ENCODE measurements at places on chromosomes 13 and 19.

- no peak for DNase-seq
Measured at GRCh38 chr19:531009-531752, 379 bp upstream of the CDC34 start.

DNA sequence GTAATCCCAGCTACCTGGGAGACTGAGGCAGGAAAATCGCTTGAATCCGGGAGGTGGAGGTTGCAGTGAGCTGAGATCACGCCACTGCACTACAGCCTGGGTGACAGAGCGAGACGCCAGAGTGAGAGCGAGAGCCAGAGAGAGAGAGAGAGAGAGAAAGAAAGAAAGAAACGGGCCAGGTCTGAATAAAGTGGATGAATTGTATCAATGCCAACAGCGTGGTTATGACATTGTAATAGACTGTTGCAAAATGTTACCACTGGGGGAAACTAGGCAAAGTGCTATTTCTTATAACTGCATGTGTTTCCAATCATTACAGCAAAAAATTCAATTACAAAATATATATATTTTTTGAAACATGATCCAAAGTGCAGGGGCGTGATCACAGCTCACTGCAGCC is 11.8 kb upstream of the BTBD2 start:
- no peak for DNase-seq

- no peak for DNase-seq
Measured at GRCh38 chr19:18401580-18402112, 4.2 kb upstream of the LRRC25 start.

GRCh38 chr19:6406401-6406800 is 13.4 kb upstream of the GTF2F1 start:
- no peak for DNase-seq

GRCh38 chr13:45487604-45488003 is 22.9 kb downstream of the COG3 start:
- no peak for DNase-seq

- DNase-seq = no peak
Measured at GRCh38 chr13:95355494-95355893, 54.2 kb upstream of the ABCC4 start.

GRCh38 chr13:31638577-31638976 is 100.7 kb upstream of the RXFP2 start:
- DNase-seq = no peak

DNA sequence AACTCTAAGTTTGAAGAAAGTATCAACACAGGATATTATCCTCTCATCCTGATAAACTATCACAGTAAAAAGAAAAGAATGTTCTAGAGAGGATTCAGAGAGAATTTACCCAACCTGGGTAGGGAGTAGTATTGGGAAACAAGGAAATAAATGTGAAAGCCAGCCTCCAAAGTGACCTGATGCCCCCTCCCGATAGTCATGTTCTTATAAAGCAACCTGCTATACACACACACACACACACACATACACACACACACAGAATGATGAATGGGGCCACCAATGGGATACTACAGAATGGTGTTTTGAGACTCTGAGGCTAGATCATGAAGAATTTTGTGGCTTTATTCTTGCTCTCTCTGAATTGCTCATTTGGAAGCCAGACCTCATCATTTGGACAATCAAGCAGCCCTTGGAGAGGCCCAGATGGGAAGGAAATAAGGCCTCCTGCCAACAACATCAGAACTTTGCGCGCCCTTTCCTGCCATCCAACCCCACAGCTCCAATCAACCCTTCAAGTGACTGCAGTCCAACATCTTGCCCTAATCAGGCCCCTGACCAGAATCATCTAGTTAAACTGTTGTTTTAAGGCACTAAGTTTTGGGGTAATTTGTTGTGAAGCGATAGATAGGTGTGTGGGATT is 807.9 kb upstream of the ARGLU1 start:
- DNase-seq = no peak

- no peak for DNase-seq
Measured at GRCh38 chr13:73038064-73038463, 20.7 kb upstream of the KLF5 start.

DNA sequence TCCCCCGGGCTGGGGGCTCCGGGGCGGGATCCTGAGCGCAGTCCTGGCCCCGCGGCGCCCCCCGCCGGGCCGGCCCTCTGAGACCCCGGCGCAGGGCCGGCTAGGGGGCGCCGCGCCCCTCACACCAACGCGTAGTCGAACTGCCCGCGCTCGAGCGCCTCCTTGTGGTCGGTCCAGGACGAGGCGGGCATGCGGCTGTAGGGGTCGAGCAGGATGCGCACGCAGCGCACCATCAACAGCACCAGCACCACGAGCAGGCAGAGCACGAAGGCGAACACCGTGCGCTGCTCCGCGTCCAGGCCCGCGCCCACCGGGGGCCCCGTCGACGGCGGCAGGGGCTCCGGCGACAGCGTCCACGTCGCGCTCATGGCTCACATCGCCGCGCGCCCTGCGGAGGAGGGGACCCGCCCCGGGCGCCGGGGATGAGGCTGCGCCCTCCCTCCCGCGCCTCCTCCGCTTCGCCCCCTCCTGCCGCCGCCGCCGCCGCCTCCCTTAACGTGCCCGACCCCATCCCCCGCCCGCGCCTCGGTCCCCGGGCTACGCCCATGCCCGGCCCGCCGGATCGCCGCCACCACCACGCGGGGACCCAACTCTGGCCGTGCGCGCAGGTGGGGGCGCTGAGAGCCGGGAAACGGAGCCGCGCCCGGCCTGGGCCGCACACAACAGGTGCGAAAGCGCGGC is 624 bp downstream of the CTXN1 start:
- DNase-seq = no peak

- no peak for DNase-seq
Measured at GRCh38 chr19:50467566-50467965, 8.7 kb upstream of the EMC10 start.

DNA sequence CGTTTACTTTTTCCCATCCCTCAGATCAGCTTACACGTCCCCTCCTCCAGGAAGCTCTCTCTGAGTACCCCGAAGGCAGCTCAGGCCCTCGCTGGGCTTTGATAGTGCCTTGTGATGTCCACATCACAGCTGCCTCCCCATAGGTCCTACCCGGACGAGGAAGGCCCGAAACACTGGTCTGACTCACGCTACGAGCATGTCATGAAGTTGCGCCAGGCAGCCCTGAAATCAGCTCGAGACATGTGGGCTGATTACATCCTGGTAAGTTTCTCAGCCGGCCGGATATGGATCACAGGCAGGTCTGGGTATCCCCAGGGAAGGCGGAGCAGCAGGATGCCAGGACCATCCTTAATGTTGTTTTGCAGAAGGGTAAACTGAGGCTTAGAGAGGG is 4.8 kb downstream of the COLGALT1 start:
- DNase-seq = no peak

DNA sequence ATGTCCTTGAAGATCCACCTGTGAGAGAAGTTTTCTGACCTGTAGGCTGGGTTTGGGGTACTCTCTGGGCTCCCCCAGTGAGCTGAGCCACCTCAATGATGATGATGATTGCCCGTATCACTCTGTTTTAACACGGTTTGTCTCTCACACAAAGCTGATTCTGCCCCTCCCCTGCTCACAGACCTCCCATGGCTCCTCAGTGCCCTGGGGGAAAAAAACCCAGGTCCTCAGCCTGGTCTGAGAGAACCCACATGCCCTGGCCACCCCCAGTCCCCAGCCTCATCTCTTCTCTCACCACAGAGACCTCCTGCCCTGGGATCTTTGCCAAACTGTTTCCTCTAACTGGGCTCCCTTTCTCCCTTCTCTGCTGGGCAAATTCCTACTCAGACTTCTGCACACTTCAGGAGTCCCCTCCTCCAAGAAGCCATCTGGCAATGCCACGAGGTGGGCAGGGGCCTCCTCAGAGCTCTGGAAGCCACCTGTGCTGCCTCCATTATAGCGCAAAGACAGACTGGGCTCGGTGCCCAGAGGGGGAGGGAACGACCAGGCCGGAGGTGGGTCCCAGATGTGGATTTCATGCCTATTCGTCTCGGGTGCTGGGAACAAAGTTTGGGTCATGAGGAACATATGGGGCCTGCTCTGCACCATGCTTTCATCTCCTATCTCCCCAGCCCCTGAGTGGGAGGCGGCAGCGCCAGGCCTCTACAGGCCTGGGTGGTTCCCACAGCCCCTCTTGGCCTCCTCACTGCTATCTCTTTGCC is 8.5 kb upstream of the CA11 start:
- DNase-seq = no peak

GRCh38 chr19:51026554-51026831 is at the start of gene KLK11:
Gene KLK11, minus strand, starts transcription at chr19:51026616. Its CDS starts 985 bp downstream, at chr19:51025631.
- no peak for DNase-seq

GRCh38 chr19:50224986-50225747 is 21.7 kb downstream of the MYH14 start:
- DNase-seq = no peak

- no peak for DNase-seq
Measured at GRCh38 chr13:113048766-113049165, 56.8 kb upstream of the F7 start.

GRCh38 chr13:81872581-81872980 is 1531.7 kb upstream of the SPRY2 start:
- DNase-seq = no peak

GRCh38 chr19:54137699-54138488 is at the start of gene CNOT3:
Gene CNOT3, plus strand, starts transcription at chr19:54137762. Its CDS starts 5,217 bp downstream, at chr19:54142979.
- DNase-seq = no peak

- no peak for DNase-seq
Measured at GRCh38 chr19:13887517-13887916, 10.6 kb downstream of the NANOS3 start.

GRCh38 chr13:98672947-98673613 is 79.4 kb downstream of the SLC15A1 start:
- DNase-seq = peak; percentile 43

DNA sequence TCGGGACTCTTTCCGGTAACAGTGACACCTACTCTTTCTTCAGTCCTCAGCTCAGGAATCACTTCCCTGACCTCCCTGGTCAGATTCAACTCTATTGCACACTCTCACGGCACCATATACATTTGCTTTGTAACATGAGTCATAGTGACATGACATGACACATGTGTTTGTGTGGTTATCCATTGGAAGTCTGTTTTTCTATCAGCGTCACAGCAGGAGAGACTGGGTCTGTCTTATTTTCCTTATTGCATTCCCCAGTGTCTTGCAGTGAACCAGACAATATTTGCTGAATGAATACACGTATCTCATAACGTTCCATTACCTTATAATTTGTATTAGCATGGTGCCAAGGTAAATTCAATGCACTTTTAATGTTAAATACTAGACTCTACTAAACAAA is 102.0 kb downstream of the DCLK1 start:
- no peak for DNase-seq

GRCh38 chr19:51365211-51365964 is 800 bp downstream of the ETFB start:
- no peak for DNase-seq

DNA sequence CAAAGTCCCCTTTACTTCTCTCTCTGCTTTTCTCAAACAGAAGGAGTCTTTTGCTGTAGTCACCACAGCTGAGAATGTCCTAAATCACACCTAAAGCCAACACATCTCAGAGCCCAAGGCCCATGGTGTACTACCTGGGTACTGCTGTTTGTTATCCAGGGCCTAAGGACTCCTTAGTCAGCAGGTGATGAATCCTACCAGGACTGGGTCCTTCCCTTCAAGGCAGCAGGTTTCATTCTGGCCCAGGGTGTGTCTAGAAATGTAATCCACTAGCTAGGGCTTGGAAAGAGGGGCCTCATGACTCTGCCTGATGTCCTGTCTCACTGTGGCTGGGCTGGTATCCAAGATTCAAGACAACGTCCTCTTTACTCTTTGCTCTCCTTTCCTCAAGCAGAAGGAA is 36.2 kb upstream of the ENOX1 start:
- no peak for DNase-seq

- DNase-seq = no peak
Measured at GRCh38 chr13:104286566-104287290, 1220.5 kb upstream of the SLC10A2 start.

- DNase-seq = no peak
Measured at GRCh38 chr13:45943120-45943519, 91.6 kb upstream of the SIAH3 start.

DNA sequence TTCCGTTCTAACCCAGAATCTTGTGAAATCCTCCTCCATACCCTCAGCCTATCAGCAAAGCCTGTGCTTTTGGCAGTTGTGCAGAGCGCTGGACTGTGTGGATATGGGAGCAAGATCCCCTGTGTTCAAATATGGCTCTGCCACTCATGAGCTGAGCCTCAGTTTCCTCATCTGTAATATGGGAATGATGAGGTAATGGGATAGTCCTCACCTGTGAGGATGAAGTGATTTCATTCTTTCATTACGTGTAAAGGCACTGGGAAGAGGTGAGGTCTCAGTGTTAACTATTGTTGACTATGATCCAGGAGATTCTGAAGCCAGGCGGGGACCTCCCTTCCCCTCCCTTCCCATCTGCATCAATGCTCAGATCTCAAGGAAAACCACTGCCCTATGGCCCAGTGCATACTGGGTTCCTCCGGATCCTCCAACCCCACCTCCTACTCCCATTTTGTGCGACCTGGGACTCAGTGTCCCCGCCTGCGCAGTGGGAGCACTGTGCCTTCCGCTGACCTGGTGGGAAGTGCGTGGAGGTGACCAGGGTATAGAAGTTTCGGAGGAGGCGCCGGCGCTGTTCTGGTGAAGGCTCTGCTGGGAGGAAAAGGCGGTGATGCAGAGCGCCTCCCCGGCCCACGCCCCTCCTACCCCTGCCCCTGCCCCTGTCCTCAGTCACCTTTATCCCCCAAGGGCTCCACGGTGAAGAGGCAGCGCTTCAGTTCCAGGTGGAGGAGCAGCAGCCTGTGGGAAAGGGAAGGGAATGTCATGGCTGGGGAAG is 5.0 kb downstream of the FUZ start:
- DNase-seq = no peak

DNA sequence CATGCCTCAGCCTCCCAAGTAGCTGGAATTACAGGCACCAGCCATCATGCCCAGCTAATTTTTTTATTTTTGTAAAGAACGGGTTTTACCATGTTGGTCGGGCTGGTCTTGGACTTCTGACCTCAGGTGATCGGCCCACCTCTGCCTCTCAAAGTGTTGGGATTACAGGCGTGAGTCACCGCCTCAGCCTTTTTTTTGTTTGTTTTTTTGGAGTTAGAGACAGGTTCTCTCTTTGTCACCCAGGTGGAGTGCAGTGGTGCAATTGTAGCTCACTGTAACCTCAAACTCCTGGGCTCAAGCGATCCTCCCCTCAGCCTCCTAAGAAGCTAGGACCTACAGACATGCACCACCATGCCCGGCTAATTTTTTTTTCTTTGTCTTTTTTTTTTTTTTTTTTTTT is 15.6 kb upstream of the NOTCH3 start:
- no peak for DNase-seq

GRCh38 chr19:48190288-48190884 is 19.9 kb downstream of the ZSWIM9 start:
- peak; percentile 48 for DNase-seq
